ENCODE measurements at places on chromosomes 11 and 22.

- DNase-seq: no peak
Measured at GRCh38 chr11:36060926-36061325, 117.1 kb downstream of the LDLRAD3 start.

DNA sequence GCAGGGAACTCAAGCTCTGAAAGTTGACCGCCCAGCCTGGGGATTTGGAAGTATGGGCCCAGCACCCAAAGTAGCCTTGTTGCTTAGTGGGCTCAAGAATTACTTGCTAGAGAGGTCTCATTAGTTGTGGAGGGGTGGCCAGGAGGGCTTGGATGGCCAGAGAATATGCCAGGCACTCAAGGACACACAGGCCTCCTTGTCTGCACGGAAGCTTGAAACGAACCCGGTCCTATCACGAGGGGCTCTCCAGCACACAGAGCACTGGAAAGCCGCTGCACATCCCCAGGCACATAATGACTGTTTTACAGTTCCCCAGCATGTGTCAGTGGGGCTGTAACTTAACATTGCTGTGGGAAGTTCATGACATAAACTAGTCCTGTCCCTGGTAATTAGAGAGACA, 55.9 kb downstream of the NAT10 start:
- no peak for DNase-seq

DNA sequence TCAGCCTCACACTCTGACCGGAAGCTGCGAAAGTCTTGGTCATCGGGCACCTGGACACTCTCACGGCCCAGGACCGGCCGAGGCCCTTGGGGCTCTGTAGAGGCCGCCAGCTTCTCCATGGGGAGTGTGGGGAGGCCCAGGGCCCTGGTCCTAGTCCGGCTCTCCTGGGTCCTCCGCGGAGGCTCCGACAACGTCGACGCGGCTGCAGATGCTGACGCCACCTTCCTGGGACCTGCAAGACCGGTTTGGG, 12.9 kb downstream of the STARD10 start:
- no peak for DNase-seq

GRCh38 chr11:65124480-65125196, 2.5 kb downstream of the MRPL49 start:
- DNase-seq: no peak

DNA sequence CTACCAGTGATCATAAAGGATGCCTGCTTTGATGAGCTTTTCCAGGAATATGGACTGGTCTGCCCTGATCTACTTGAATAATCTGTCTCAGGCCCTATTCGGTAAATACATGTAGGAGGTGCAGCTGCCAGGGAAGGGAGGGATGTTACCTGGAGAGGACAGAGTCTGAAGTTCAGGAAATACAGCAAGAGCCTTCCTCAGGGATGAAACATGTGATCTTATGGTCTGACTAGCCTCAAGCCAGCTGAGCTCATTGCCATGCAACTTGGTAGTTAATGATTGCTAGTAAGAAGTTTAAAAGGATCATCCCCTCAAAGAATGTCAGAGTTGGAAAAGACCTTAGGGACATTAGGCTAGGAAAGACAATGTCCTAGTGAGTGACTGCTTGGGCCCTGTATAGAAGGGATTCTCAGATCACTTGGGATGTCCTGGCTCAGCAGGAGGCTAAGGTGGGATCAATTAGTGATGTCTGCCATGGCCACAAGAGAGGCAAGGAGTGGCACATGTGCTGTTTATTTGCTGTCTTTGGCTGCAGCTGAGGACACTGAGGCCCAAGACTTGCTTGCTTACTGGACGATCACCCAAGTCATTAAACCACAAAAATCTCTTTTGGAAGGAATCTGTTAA, 18.5 kb downstream of the PTPRJ start:
- no peak for DNase-seq

- DNase-seq: no peak
Measured at GRCh38 chr11:26244207-26244606, 87.7 kb upstream of the ANO3 start.

- DNase-seq: no peak
Measured at GRCh38 chr11:63614136-63614671, at the start of gene PLAAT3. TSS of gene PLAAT3 (minus strand) at chr11:63614433. CDS start at chr11:63614014, 419 bp downstream.

GRCh38 chr22:49788504-49788903, 39.2 kb downstream of the BRD1 start:
- DNase-seq: no peak

DNA sequence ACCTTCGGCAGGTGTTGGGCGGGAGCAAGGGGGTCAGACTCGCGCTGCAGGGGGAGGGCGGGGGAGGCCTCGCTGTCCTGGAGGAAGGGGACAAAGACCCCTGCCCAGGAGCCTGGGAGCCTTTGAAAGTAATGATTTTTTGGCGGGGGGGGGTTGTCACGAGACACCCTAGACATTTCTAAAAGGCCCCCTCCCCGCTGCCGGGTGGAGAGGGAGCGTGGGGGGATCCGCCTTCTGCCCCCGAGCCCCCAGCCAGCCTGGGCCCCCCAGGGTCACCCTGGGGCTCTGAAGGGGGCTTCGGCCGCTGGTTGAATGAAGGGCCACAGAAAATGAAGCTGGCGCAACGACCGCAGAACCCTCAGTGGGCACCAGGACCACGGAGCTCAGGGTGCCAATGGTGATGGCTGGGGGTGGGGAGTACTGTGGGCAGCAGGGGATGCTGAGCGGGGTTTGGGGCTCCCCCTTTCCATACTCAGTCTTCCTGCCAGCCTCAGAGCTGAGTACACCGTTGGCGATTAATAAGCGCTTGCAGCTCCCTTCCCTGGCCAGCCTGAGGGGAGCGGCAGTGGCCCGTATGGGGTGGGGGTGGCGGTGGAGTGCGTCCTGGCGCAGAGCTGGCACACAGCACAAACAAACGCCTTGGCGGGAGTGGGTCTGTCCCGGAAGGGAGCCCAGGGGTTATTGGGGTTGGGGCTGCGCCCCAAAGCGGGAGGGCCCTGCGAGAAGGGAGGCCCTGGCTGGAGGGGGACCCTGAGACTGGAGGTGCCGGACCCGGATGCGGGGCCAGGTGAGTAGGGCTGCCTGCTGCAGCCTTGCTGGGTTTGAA, 1.2 kb upstream of the DUSP8 start:
- no peak for DNase-seq

- no peak for DNase-seq
Measured at GRCh38 chr11:34468209-34468841, 29.6 kb downstream of the CAT start.

DNA sequence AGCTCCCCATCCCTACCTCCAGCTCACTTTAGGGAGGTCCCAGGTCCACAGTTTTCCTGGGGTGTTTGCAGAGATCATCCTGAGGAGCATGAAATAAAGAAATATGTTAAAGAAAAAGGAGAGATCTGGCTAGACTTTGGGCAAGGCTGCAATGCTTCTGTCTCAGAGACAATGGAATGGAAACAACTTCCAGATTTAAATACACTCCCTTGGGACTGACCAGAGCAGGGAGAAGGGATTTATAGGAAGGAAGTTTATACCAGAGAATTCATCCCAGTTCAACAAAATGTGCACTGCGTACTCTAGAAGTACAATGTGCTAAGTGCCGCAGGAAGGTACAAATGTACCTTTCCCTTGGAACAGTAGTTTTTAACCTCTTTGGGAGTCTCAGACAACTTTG, 40.4 kb downstream of the ETS1 start:
- no peak for DNase-seq

DNA sequence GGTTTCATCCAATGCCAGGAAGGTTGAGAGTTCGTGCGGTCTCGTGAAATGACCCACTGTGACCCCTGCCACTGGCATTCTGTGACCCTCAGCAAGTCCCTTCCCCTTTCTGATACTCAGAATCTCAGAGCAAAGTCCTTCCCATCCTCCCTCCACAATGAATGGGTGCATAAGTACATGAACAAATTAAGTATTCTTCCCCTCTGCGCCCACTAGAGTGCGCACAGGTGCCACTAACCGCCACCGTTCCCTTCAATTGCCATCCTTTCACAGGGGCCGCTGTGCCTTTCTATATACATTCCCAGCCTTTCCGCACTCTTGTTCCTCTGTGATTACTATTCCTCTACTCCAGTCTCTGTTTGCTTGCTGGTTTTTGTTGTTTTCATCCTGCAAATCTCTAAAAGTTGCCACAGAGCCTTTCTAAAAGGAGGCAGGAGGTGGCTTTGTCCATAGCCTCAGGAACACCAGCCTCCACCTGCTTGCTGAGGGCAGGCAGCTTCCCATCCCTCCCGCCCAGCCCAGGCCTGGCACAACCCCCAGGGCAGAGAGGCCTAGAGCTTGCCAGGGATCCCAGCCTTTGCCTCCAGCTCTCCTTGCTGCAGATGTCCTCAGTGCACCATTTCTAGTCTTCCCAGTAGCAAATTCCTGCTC, 6.7 kb upstream of the AP1B1 start:
- peak; percentile 21 for DNase-seq

DNA sequence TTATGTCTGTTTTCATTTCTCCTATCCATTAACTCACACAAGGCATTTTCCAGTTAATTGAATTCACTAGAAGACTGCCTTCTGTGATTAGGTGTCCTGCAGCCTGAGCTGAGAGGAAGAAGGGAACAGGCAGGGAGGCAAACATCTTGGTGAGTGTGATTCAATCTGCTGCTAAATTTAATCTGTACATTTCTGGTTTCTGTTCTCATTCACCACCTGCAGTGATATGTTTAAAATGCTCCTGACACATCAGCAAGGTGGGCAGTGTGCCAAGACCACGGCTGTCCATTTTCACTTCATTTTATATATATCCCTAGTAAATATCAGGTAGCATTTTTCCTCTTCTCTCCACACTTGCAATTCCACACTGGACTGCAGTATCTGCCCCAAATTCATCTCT, 416.5 kb downstream of the TMEM135 start:
- DNase-seq: no peak

GRCh38 chr11:102476812-102477211, 24.2 kb upstream of the TMEM123 start:
- no peak for DNase-seq

- no peak for DNase-seq
Measured at GRCh38 chr22:19706661-19707151, 7.6 kb upstream of the SEPTIN5 start.

GRCh38 chr11:103890654-103891053, 145.8 kb upstream of the DDI1 start:
- no peak for DNase-seq

DNA sequence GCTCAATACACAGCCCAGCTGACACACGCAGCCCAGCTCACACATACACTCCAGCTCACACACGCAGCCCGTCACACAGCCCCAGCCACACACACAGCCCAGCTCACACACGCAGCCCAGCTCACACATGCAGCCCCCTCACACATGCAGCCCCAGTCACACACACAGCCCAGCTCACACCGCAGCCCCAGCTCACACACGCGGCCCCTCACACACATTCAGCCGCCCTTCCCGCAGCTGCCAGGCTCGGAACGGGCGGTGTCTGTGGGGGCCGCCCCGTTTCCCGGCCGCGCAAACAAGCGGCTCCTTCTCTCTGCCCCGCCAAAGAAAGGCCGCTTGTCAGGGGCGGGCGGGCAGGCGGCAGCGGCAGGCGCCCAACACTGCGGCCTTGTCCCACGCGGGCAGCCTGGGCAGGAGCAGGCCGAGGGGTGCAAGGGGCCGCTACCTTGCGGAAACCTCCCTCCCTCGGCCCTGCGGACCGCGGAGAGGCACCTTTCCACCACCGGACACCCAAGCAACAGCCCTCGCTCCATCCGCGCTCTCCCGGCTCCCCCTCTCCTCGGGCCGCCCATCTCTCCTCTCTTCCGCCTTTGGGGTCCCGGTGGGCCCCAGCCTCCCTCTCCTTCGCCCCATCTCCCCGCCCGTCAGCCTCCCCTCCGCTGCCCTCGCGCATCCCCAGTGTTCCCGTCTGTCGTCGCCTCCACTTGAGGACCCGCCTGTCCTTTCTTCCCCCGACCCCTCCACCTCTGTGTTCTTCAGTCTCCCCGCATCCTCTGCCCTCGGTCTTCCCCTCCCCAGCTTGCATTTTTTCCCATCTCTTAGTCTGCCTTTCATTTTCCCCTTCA, 2.2 kb downstream of the PHLDB1 start:
- no peak for DNase-seq

DNA sequence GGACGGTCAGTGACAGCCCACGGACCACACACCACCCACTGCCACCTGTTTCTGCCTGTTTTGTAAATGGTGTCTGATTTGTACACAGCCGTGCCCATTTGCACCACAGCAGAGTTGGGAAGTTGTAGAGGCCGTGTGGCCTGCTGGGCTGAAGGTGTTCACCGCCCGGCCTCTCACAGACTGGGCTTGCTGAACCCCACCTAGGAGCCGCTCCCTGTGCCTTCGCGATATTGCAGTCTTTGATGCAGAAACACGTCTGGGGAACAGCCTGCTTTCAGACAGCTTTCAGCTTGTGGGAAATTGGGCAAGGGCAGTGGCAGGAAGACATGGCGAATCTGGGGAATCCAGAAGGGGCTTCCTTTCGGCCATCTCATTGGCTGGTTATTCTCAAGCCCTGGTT, 9.8 kb upstream of the GRAMD4 start:
- DNase-seq: no peak

- no peak for DNase-seq
Measured at GRCh38 chr11:67645521-67646461, 4.7 kb downstream of the ACY3 start.

- no peak for DNase-seq
Measured at GRCh38 chr11:119699227-119699626, 29.8 kb downstream of the NECTIN1 start.

DNA sequence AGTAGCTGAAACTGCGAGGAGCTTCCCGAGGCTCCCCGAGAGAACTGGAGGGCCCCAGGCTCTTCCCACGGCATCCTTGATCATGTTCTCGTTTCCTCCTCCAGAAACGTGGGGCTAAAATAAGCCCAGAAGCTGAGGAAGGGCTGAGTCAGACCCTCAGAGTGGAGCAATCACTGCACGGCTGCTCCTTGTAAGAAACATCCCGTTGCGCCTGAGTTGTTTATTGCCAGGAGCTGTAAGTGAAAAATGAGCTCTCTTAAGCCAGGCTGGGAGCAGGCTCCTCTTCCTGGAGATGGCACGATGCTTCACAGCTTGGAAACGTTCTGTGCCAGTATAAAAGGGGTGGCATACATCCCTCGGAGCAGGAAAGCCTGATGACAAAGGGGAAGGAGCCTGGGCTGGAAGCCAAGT, 47.3 kb upstream of the SYN3 start:
- DNase-seq: no peak

DNA sequence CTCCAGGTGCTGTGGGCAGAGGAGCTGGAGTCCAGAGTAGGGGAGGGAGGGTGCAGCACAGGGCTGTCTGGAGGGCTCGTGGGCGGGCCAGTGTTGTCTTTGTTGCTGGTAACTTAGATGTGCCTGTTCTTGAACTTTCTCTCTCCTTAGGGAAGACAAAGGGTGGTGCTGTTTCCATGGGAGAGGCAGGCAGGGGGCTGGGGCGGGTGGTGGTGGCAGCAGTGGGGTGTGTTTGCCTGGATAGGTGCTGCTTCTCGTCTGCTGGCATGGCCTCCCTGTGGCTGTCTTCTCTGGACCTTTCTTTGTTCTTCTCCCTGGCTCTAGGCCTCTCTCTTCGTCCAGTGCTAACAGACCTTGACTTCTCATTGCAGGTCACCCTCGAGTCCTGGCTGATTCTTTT, 8.5 kb downstream of the SIDT2 start:
- DNase-seq: no peak

Data from T-helper 1 cell (primary cell).